ENCODE measurements at places on chromosomes 3 and 15.

GRCh38 chr3:35338186-35338585, 301.1 kb upstream of the ARPP21 start:
- DNase-seq: no peak

DNA sequence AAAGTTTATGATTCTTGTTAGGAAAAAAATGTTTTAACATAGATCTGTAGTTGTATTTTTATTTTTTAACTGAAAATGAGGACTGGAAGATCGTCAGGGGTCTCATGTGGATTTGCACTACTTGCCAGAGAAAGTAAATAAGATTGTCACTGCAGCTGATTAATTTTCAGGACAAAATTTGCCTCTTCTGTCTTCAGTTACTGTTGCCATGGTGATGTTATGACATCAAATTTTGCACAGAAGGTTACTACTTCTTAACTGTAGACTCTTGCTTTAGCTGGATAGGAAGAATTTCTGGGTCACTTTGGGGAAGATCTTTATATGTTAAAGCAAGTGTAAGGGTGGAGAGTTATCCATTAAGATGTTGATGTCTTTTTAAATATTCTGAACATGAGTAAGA, 82.2 kb upstream of the WDR72 start:
- DNase-seq: no peak

DNA sequence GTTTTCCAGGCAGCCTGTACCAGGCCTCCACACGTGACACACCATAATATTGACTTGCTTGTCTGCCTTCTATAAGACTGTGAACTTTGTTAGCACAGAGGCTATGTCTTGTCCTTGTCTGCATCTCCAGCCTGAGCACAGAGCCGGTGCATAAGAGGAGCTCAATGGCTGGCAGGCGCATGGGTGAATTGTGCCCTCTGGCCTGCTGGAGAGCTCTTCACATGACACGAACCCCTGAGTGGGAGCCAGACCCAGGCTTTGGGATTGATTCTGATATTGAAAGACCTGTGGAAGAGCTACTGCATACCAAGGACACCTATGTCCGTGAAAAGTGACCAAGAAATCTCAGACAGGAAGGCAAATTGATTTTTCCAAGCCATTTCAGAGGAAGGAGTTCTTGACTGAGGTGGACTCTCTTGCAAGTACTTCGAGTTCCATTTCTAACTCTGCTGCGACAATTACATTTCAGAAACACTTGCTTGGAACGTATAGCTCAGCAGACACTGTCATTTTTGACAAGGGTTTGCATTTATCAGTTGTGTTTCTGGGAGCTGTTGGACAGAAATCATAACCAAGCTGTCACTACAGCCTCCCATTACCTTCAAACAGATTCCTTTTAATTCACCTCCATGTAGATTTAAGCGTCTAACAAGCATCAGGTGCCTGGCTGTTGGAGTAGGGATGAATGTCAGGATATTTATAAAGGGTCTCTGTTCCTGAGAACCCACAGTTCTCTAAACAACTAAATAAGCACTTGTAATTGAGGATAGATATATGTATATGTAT, 281.3 kb downstream of the WDR72 start:
- DNase-seq: no peak

GRCh38 chr3:25120665-25121064, 307.4 kb upstream of the RARB start:
- DNase-seq: no peak
